ENCODE measurements at places on chromosomes 16 and 17.

DNA sequence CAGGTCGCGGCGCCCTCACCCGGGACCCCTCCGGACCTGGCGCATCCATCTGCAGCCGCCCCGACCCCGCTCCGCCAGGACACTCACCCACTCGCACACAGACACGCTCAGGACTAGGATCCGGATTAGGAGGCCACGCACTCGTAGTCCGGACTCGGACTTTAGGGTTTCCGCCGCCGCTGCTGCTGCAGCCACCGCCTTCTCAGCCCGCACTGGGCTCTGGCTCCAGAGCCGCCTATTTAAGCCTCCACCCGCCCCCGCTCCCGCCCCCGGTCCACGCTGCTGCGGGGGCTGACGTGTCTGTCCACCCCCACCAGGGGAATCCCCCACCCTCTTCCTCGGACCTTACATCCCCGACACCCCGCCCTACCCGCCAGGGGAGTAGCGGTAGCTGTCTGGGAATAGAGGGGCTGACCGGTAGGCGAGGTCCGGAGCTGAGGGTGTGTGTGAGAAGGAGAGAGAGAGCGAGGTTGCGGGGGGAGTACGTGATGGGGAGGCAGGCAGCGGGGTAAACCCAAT is at the start of gene RRAD:
Gene RRAD (minus strand): TSS at position 214 of the 519 bp plus-strand sequence. CDS start 356 bp downstream, outside the sequence.
- no peak for DNase-seq

DNA sequence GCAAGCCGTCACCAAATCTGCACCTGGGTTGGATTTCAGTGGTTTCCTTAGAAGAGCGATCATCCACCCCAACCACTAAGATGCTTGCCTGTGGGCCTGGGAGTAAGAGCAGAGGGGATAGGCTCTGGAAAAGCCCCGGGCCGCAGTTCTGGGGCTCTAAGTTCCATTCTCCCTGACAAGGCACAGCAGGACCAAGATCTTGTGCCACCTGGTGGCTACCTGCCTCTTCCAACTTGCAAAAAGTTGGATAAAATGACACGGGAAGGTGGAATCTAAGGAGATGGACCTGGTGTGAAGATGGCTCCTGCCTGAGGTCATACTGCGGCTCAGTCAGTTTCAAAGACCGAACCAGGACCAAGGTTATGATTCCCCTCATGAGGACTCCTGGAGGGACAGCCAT is 42.3 kb downstream of the ABCC12 start:
- no peak for DNase-seq

DNA sequence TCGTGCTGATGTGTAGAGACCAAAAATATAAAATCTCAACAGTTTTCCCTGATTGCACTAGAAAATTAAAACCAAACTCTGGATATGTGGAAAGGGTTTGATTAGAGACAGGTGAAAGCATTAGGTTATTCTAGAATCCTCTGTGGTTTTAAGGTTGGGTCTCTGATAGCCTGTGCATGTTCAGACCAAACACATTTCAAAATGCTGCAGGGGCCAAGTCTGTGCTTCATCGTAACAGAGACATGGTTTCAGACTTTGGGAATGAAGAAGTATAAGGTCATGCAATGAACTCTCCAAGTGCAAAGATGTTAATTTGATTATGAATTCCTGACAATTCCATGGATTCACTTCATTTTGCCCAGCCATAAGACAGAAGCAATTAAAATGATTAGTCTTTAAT is 261.0 kb upstream of the KCNJ16 start:
- DNase-seq, result no peak

DNA sequence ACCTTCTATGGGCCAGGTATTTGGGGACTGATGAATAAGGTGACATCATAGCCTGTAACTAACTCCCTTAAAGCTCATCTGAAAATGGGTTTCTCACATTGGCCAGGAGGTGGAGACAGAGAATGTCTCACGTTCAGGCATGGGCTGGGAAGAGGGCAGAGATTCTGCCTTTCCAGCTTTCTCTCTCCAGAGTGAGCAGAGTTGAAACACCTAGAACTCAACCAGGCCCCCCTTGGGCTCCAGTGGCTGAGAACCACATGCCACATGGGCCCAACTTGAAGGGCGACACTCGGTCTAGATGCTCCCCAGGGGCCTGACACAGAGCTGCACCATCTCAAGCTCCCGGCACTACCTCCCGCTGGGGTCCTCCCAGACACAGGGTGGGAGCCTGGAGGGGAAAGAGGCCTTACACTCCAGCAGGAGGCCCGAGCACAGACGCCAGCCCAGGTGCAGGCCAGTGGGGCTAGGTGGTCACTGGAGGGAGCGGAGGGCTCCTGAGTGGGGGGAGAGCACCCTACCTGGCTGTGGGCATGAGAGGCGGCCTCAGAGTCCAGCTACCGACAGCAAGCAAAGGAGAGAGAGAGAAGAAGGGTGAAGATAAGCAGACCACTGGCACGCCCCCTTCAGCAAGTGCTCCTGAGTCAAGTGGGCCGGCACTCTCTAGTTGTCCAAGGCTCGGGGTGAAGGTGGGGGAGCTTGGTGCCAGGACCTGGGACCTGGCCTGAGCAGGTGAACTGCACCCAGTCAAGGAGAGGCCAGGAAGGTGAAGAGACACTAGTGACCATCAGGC is 55.9 kb downstream of the MYO18A start:
- no peak for DNase-seq

DNA sequence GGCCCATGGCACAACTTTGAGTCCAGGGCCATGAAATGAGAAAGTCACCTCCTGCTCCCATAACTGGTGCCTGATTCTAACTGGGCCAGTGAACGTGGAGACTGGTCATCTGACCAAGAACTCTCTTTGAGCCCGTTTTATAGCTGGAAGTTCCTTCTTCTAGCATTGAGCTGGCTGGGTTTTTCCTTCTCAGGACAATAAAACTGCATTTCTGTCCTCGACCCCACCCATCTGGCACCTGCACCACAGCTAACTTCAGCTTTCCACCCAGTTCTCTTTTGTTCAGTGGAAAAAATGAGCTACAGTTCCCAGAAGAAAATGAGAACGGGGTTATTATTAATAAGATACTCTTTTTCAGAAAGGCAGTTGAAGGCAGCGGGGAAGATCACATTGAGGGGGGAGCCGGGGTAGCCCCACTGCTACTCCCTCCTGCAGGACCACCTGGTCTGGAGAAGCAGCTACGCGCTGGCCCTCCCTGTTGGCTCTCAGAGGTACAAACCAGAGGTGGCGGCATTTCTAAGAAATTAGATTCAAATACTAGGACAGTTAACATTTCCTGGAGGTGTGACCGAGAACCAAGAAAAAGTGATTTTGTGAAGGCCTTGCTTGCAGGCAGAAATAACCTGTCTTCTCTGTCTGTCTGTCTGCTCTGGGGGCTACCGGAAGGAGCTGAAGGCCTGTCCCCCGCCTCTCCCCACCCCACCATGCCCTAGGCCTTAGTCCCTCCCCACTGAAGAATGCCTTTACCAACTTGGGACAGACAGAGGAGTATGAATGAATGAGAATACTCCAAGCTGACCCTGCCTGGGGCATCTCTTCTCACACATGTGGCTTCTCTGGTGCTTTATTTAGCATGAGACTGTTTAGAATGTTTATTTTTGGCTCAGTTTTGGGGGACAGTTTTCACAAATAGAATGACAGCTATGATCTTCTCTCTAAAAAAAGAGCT is 123.9 kb downstream of the XYLT1 start:
- no peak for DNase-seq

DNA sequence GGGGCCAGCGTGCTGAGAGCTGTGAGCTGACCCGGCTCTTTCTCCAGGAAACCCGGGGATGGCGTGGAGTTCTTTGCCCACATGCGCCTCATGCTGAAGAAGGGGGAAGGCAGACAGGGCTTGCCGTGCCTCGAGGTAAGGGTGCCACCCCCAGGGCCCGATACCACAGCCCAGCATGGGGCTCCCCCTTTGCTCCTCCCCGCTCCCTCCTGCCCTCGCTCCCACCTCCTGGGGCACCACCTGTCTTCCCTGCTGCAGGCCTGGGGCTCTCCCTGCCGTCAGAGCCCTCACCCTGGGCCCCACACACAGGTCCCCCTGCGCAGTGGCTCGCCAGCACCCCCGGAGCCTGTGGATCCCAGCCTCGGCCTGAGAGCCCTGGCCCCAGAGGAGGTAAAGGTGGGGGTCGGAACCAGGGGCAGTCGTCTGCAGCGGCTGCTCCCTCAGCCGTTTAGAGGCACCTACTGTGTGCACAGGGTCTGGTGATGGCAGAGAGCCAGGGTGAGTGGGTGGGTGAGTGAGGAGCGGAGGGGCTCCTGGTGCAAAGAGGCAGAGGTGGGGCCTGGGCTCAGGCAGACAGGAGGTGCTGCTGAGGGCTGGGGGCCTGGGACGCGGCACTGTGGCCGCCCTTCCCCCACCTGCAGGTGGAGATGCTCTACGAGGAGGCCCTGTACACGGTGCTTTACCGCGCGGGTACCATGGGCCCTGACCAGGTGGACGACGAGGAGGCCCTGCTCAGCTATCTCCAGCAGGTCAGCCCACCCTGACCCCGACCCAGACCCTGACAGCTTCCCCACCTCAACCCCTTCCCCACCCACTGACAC is 5.6 kb downstream of the BAIAP3 start:
- DNase-seq, result no peak

DNA sequence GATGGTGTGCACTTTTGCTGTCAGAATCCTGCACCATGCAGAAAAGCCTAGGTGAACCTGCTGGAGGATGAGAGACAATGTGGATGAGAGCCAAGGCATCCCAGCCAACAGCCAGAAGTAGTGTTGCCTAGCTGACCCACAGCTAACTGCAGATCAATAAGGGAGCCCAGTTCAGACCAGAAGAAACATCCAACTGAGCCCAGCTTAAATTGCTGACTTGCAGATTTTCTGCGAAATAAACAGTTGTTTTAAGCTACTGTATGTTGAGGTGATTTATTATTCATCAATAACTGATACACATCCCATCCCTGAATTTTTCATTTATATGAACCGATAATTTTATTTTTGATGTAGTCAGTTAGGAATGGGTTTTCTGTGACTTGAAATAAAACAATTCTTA is 39.2 kb upstream of the TOX3 start:
- DNase-seq, result no peak

DNA sequence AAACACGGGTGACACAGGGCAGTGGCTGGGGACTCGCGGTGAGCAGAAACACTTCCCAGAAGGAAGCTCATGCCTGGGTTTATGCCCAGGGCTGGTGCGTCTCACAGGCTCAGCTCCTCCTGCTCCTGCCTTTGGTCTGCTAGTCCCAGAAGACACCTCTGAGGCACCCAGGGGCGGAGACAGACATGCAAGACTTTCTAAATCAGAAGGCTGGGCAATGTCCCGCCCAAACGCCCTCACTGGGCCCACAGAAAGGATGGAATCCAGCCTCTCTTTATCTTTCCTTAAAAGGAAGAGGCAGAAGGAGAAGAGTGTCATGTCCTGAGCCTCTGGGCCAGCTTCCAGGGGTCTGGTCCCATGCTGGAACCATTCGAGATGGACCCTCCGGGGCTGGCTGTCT is 197.7 kb upstream of the RPL38 start:
- DNase-seq, result no peak

DNA sequence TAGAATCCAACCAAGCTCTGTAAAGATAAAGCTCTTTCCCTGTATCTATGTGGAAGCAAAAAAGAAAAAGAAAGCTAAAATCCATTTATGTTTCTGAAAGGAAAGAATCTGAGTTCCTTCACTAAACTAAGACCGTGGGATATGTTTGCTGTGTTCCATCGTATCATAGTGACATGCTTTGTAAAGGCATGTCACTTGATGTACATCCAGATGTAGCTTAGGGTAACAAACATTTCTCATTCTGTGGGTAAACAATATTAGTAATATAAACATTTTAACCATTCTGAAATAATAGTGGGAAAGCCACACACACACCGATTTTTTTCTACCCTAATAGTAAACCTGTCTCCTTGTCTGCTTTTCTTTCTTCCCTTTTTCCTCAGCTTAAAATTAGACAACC is 78.1 kb downstream of the TUBD1 start:
- no peak for DNase-seq

GRCh38 chr16:4452674-4453073 is 21.8 kb downstream of the NMRAL1 start:
- no peak for DNase-seq

DNA sequence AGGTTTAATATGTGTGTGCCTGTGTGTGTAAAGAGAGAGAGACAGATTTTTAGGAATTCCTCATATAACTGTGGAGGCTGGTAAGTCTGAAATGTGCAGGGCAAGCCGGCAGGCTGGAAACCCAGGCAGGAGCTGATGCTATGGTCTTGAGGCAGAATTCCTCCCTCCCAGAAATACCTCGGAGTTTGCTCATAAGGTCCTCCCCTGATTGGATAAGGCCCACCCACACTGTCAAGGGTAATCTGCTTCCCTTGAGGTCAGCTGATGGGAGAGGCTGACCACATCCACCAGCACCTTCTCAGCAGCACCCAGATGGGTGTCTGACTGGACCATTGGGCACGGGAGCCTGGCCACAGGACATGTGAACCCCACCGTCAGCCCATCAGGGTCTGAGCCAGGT is 42.4 kb downstream of the C16orf95 start:
- no peak for DNase-seq

DNA sequence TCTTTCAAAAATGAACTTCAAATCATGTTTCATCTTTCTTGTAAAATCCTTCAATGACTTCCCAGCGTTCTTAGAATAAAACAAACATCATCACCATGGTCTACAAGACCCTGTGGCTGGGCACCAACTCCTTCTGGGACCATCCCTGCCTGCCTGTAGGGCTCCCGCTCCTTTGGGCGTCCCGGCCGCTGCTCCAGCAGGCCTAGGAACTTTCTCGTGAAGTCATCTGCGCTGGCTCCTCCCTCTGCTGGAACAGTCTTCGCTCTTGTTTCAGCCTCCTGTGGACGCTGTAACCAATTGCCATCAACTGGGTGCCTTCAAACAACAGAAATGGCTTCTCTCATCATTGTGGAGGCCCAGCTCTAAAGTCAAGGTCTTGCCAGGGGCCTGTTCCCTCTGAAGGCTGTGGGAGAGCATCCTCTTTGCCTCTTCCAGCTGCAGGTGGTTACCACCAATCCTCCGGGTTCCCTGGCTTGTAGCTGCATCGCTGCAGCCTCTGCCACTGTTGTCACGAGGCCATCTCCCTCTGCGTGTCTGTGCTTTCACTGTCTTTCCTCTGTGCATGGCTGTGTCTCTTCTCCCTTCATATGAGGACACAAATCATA is 185.5 kb upstream of the SDK2 start:
- no peak for DNase-seq

All from right kidney (tissue), 9 donors.